SK-N-SH treated with all-trans-retinoic acid at 6 μM for 48 hours (cell line): ENCODE measurements at places on chromosomes 12 and 14.
A peak's percentile ranks its signal among the peaks of the same experiment; 100 is the strongest.

DNA sequence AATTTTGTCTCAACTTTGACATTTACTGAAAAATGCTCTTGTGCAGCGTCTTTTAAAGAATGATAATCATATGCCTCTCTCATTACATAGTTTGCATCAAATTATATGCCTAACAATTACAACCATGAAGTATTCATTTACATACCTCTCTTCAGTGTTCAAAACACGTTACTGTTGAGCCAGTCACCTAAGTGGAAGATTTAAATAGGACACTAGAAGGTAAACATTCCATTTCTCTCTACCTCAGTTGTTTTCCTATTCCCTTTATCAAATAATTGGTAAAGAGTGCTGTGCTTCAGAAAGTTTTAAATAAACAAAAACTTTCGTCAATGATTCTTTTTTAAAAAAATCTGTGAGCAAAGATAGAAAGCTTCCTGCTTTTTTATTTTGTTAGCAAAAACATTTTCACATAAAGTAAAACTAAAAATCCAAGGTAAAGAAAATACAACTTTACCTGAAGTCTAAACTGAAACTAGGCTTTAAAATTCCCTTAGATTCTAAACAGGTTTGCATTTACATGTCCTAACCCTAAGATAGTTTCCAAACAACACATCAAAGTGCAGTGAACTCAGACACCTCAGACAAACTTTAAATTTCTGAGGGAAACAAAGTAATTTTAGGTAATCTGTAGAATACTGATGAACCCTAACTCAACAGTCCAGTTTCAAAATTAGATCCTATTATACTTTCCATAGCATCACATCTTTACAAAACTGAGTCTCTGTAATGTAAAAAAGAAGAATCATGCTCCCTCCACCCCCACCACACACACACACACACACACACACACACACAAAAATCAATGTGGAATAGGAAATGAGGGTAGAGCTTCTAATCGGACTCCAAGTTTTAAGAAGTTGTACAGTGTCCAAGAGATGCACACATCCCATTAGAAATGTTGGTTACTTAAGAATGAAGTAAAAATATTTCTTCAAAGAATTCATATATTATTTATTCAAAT, 46.2 kb downstream of the PAWR start:
- no peak for ATAC-seq

GRCh38 chr12:111927346-111927745, 85.3 kb downstream of the MAPKAPK5 start:
- no peak for ATAC-seq

- peak; percentile 81 for ATAC-seq
Measured at GRCh38 chr12:118402251-118402650, 25.9 kb downstream of the SUDS3 start.

GRCh38 chr14:23101986-23102625, 2.7 kb downstream of the CIROP start:
- ATAC-seq, result no peak

- ATAC-seq, result no peak
Measured at GRCh38 chr14:75747899-75748298, 86.9 kb downstream of the TTLL5 start.

DNA sequence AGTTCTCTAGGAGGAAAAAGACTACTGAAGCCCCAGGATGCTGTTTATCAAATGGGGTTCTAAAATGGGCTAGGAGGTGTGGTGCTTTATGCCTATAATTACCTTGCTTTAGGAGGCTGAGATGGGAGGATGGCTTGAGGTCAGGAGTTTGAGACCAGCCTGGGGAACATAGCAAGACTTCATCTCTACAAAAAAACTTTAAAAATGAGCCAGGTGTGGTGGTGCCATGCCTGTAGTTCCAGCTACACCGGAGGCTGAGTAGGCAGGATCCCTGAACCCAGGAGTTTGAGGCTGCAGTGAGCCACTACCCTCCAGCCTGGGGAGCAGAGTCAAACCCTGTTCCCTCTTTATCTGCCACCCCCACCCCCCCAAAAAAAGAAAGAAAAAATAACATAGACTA, 23.3 kb upstream of the SLC2A3 start:
- ATAC-seq, result no peak

DNA sequence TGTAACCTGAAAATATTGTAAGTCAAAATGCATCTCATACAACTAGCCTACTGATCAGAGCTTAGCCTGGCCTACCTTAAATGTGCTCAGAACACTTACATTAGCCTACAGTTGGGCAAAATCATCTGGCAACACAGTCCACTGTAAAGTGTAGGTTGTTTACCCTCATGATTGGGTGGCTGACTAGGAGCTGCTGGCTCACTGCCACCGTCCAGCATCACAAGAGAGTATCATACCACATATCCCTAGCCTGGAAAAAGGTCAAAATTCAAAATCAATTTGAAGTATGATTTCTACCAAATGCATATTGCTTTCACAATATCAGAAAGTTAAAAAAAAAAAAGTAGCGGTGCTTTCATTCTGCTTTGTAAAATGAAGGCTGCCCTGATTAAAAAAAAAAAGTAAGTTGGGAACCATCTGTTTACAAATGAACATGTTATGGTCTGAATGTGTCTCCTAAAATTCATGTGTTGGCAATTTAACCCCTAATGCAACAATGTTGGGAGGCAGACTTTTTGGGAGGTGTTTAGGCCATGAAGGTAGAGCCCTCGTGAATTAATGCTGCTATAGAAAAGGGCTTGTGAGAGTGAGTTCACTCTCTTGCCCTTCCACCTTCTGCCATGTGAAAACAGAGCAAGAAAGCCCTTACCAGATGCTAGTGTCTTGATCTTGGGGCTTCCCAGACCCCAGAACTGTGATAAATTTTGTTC, 211.8 kb downstream of the PPM1H start:
- ATAC-seq, result no peak

GRCh38 chr12:41254004-41254914, 66.1 kb downstream of the PDZRN4 start:
- no peak for ATAC-seq

DNA sequence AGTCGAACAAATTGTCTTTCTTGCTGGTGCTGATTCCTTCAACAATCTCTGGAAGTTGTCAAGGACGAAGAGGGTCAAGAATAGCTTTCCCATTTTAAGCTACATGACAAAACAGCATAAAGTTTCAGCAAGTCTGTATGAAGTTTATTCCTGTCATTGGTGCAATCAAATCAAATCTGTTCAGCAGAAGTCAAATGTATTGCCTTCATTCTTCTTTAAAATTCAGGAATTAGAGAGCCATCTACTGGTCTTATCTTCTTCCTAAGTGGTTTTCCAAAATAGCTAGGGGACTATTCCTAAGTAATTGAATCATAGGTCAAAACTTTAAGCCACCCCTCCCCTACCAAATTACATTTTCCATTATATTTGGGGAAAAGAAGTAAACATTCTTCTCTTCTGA, 990.2 kb downstream of the GALC start:
- ATAC-seq, result no peak

DNA sequence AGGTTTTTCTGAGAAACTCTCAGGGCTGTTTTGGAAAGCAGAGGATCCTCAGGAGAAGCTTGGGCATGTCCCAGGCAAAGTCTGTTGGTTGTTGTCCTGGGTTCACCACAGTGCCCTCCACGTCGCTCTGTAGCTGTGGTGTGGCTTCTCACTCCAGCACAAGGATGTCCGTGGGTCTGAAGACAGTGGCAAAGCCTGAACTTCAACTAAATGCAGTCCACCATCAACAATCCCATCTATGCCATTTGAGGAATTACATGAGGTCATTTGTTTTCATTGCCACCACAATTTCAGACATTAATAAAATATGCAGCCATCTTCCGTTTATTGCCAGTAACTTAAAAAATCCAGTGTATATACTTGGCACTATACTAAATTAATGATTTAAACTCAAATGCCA, 272.1 kb downstream of the LRIG3 start:
- no peak for ATAC-seq

GRCh38 chr14:91140672-91141071, 26.8 kb downstream of the DGLUCY start:
- ATAC-seq, result peak; percentile 69

- 0 out of 3 replicates have a peak, but pooled peaks have one; percentile 9 for ATAC-seq
Measured at GRCh38 chr14:55274751-55275150, 3.5 kb downstream of the FBXO34 start.

DNA sequence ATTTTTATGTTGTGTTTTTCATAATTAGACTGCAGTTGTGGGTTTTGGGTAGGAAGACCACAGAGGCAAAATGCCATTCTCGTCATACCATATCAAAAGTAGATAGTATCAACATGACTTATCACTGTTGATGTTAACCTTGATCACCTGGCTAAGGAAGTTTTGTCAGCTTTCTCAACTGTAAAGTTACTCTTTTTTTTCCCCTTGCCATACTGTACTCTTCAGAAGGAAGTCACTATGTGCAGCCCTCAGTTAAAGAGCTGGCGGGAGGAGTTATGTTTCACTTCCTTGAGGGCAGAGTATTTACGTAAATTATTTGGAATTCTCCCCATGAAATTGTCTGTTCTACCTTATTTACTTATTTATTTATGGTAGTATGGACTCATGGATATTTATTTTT, 78.7 kb downstream of the PRORP start:
- no peak for ATAC-seq

DNA sequence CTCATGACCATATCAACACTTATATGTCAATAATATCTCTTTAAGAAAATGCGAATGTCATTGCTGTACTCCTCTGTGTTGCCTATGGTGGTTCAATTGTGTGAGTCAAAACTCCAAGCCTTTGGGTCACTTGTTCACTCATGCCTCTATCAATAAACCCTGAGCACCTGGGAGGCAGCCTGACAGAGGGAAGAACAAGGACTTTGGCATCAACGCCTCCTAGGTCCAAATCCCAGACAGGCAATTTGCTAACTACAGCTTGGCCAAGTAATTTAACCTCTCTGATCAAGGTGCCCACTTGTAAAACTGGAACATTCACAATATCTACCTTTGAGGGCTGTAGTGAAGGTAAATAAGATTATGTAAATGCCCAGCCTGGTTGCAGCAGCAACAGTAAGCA, 137.8 kb downstream of the SAMD4A start:
- no peak for ATAC-seq

DNA sequence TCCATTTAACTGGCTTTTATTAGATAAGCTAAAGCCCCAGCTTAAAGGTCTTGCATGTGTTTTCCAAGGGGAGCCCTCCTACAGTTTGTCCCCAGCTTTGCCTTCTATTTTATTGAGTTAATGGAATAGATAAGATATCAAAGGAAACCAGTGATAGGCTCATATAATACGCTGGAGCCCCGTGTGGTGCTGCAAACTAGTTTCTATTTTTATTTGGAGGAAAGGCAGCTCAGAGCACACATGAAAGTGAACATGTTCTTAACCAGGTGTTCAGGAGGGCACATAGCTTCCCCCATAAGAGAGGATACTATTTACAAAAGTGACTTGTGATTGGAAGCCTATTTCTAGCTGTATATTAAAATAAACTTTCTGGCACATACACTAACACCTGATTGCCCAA, 251.7 kb downstream of the PDZRN4 start:
- no peak for ATAC-seq
